ENCODE measurements at places on chromosomes 1 and 21.

GRCh38 chr1:221161571-221162041 lies 282.4 kb downstream of the HLX start:
- DNase-seq, result no peak

- no peak for DNase-seq
These were observed 33.5 kb downstream of the CFAP57 start for GRCh38 chr1:43205671-43206070.

- peak; percentile 86 for DNase-seq
These were observed 1.8 kb downstream of the COL9A2 start for GRCh38 chr1:40315239-40315794.

- DNase-seq, result no peak
These were observed 5.7 kb upstream of the GNL2 start for GRCh38 chr1:37601441-37601840.

DNA sequence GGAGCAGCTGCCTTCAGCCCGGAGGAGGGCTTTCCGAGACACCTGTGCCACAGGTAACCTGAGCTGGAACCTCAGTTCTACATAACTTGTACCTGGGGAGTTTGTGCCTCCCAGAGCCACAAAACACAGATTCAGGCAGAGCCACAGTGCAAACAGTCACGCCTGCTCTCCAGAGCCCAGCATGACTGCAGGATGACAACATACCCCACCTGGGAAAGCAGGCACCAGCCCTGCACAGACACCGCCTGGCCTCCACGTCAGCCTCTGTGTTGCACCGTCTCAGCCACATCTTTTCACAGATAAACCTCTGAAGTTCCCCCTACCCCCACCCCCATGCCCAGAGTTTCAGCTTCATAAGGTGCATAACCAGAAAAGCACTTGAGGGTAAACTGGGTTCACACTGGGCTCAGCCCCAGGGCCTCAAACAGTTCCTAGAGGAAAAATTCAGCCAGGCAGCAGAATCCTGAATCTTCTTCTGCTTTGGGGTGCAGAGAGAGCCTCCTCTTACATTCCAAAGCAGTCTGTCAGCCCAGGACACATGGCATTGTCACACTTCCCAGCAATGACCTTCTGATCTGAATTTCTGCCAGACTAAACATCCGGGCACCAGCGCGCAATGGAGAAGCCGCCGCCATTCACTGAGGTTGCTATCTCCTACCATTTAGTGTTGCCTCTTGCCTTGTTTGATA lies 229.5 kb downstream of the TOMM20 start:
- no peak for DNase-seq

- no peak for DNase-seq
These were observed 33.9 kb upstream of the GPR25 start for GRCh38 chr1:200838676-200839445.

DNA sequence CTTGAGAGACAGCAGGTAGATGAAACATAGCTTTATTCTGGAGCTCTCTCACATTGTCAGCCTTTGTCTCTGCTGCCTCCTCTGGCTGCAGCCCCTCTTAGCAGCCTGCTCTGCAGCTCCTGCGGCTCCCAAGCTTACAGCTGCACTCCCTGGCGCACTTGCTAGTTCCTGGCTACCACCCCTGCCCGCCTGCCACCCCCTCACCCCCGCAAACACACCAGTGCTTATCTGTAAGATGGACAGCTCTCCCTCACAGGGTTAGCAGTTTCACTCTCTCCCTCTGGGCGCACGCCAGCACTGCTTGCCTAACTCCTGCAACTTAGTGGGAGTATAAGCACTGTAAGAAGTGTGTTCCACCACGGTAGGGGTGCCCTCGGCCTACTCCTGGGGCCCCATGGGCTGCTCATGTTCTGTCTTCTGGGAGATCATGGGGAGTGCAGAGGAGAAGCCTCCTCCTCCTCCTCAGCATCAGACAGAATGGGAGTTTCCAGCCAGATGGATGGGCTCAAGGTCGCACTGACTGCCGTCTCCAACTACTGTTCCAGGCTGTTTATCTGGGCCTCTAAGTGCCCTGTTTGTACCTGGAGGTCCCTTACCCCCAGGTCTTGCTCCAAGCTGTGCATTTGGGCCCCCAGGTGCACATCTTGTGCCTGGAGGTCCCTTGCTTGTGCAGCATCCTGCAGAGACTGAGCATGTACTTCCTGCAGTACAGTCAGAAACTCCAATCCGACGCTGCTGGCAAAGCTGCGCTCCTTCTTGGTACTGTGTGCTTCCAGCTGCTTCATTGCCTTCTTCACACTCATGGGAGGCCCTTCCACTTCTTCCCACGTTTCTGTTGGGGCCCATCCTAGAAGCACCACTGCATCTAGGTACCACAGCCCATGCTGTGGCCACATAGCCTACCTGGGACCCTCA lies 1388.1 kb downstream of the AMY1C start:
- DNase-seq, result no peak

GRCh38 chr1:68798071-68798470 lies 301.2 kb upstream of the DEPDC1 start:
- no peak for DNase-seq

- no peak for DNase-seq
These were observed 962.2 kb downstream of the ADGRL2 start for GRCh38 chr1:82762829-82763532.

- no peak for DNase-seq
These were observed 16.8 kb downstream of the PANK4 start for GRCh38 chr1:2509589-2509988.

GRCh38 chr1:29197993-29198392 lies 16.3 kb upstream of the SRSF4 start:
- no peak for DNase-seq

- DNase-seq, result no peak
These were observed 7.2 kb upstream of the PSRC1 start for GRCh38 chr1:109290137-109290536.

DNA sequence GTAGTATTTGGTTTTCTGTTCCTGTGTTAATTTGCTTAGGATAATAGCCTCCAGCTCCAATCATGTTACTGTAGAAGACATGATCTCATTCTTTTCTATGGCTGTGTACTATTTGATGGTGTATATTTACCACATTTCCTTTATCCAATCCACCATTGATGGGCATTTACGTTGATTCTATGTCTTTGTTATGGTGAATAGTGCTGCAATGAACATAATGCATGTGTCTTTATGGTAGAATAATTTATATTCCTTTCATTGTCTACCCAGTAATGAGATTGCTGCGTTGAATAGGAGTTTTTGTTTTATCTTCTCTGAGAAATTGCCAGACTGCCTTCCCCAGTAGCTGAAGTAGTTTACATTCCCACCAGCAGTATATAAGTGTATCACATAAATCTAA lies 538.8 kb downstream of the LRRIQ3 start:
- no peak for DNase-seq

- DNase-seq, result no peak
These were observed 744.2 kb downstream of the USP25 start for GRCh38 chr21:16473988-16474387.
